ENCODE measurements at places on chromosomes 16 and 17. TPM values are rescaled to one million over a fixed set of nuclear protein-coding genes. Genes with fewer than 3 reads are reported as not detected.
A peak's percentile ranks its signal among the peaks of the same experiment; 100 is the strongest.

GRCh38 chr17:56681561-56682266, 88.2 kb downstream of the NOG start:
- DNase-seq = peak; percentile 93

GRCh38 chr17:78302478-78302877, 57.4 kb downstream of the SOCS3 start:
- DNase-seq = no peak

Gene PRCD
- total RNA-seq = not detected

- no peak for DNase-seq
These were observed 27.8 kb upstream of the LCMT1 start for GRCh38 chr16:25083701-25084100.

- no peak for DNase-seq
These were observed 238.9 kb downstream of the CDH8 start for GRCh38 chr16:61797296-61797795.

GRCh38 chr17:20149251-20149650, 140.1 kb downstream of the SPECC1 start:
- DNase-seq = no peak

Gene GPR179
- total RNA-seq = not detected

DNA sequence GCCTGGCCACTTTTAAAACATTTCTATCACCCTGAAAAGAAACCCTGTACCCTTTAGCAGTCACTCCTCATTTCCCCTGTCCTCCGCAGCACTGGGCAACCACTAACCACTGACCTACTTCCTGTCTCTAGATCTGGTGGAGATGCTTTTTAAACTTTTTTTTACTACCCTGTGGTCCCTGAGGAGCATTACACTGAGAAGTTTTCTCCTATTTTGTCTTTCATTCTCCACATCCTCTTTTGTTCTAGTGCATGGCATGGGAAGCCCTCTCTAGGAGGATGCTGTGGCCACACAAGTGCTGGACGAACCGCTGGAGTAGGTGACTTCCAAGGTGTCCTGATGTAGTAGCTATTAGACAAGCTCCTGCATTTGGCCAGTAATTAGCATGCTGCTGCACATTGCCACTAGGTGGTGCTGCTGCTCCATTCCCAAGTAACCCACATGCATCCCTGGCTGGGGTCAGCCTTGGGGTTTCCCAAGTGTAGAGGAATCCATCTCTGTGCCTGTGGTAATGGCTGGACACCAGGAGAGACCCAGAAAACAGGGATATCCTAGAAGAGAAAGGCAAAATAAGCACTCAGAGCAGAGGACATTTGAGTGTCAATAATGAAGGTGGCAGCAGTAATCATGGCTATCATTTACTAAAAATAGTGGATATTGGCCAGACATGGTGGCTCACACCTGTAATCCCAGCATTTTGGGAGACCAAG, 143.8 kb upstream of the CRHR1 start:
- peak; percentile 84 for DNase-seq

DNA sequence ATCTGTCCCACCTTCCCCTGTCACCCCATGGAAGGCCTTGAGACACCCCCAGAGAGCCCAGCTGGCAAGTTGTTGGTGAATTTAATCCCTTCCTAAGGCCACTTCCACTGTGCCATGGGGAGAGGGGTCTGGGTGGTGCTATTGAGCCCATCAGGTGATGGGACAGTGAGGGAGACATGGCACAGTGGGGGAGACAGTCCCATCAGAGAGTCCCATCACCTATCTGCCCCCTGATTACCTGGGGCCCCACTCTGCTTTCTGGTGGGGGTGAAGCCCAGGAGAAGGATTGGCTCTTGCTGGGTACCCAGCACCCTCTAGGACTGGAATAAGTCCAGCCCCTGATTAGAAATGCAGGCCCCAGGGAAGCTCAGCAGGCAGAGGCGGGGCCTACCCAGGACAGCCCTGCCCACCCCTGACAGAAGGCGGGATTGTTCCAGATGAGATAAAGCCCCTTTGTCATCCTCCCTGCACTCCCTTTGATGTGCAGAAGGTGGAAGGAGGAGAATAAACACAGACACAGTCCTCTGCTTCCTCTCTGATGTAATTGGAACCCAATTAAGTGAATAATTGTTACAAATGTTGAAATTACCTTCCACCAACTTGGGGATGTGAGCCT, 18.9 kb downstream of the TMEM132E start:
- no peak for DNase-seq

DNA sequence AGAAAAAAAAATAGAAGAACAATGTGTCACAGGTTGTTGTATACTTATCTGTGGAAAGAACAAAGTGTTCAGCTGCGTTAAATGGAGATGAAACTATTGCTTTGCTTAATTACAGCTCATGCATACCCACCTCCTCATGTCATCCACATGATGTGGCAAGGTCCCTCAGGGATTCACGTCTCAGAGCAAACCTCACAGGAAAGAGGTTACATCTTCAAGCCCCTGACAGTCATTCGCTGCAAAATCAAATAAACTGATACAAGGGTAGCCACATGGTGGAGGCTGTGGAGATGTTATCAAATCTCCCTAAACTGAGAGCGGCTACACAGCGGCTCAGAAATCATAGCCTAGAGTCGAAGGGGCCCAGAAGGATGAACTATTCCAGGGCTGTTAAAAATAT, 21.1 kb downstream of the GINS3 start:
- no peak for DNase-seq

GRCh38 chr17:39306509-39307212, 80.9 kb upstream of the STAC2 start:
- no peak for DNase-seq

DNA sequence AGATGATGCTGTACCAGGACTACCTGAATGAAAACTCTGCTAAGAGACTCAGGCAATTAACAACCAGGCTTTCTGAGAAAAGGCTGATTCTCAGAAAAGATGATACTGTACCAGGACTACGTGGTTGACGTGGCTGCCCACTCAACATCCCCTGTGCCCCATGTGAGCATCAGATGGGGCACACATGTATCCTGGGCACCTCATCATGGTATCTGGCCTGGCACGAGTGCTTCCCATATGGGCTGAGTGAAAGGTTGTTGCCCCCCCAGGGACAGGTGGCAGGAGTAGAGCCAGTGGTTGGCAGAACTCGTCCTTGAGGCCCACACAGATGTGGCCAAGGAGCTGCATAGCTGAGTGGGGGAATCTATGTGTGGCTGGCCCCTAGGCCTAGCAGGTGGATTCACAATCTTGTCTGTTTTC, 3.5 kb upstream of the CES4A start:
- DNase-seq = no peak

Data from H4 (cell line).